Frontal cortex (tissue), 4 donors: ENCODE measurements at places on chromosomes 12 and 14. TPM values are rescaled to one million over a fixed set of nuclear protein-coding genes. Genes with fewer than 3 reads are reported as not detected.
A peak's percentile ranks its signal among the peaks of the same experiment; 100 is the strongest.

GRCh38 chr14:91299121-91300115 lies 54.9 kb upstream of the GPR68 start:
- no peak for DNase-seq

The SOAT2 gene
- total RNA-seq = under 0.01 TPM

The TTC8 gene
- 9.4 TPM for total RNA-seq

GRCh38 chr12:131555197-131555846 lies 155.6 kb upstream of the SFSWAP start:
- DNase-seq = no peak

DNA sequence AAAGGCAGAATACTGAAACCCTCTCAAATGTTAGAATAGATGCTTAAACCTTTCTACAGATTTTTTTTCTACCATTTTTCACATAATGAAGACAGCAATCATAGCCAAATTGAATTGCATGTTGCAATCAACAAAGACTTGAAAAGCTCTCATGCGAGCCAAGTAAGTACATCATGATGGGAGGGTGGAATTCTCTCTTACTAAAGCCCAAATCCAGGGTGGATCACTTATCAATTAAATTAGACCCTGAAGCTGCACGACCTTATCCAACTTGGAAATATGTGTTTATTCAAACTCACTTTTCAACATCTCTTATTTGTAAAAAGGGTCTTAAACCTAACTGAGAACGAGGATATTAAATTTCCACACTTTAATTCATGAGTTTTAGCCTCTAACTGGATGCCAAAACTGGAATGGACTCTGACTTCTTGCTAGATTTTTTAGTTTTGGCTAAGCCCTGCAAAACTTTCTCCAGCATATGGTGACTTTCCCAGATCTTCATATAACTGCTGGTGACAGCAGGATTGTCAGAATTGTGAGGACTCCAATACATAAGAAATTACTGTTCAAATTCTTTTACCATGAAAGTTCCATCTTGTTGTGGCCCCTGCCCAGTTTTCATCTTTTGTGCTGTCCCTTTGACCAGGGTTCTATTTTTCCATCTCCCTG lies 53.6 kb downstream of the HECTD4 start:
- no peak for DNase-seq

- no peak for DNase-seq
Observed at GRCh38 chr14:95227279-95227860, 70.0 kb upstream of the DICER1 start.

The LPAR5 gene
- total RNA-seq = 0.41 TPM

- peak; percentile 34 for DNase-seq
Observed at GRCh38 chr12:10220398-10221077, 7.9 kb downstream of the GABARAPL1 start.

The KRT6A gene
- not detected for total RNA-seq

GRCh38 chr14:101716956-101717662 lies 44.4 kb upstream of the PPP2R5C start:
- DNase-seq = no peak
